H1 (cell line): ENCODE measurements at places on chromosomes 7 and 10. TPM values are rescaled to one million over a fixed set of nuclear protein-coding genes. Genes with fewer than 3 reads are reported as not detected.

GRCh38 chr7:137976696-137977095, 25.2 kb downstream of the CREB3L2 start:
- no peak for DNase-seq

- no peak for DNase-seq
Observed at GRCh38 chr7:74256491-74257408, 2.6 kb upstream of the RFC2 start.

GRCh38 chr10:1425879-1426278, 311.4 kb downstream of the ADARB2 start:
- DNase-seq = no peak

GRCh38 chr10:454860-455259, 234.6 kb downstream of the DIP2C start:
- no peak for DNase-seq

GRCh38 chr7:65749518-65749917, 123.4 kb upstream of the VKORC1L1 start:
- DNase-seq = no peak

GRCh38 chr10:108783897-108784296, 1139.4 kb downstream of the XPNPEP1 start:
- peak; percentile 5 for DNase-seq

The CYP3A7 gene
- not detected in 2 replicates for total RNA-seq

DNA sequence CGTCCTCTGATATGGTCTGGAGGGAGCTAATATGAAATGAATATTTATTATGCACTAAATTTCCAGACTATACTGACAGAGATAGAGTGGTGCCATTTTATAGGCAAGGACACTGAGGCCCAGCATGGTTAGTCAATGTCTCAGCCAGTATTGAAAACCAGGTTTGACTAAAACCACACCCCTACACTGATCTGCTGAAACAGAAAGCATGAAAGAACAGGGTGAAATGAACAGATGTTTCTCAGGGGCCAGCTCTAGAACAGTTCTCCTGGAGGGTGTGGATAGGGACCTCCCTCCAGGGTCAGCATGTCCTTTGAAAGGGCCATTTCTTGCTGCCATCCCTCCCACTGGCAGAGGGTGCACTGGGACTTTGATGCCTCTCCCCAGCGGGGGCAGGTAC, 700.5 kb downstream of the GRID1 start:
- no peak for DNase-seq

DNA sequence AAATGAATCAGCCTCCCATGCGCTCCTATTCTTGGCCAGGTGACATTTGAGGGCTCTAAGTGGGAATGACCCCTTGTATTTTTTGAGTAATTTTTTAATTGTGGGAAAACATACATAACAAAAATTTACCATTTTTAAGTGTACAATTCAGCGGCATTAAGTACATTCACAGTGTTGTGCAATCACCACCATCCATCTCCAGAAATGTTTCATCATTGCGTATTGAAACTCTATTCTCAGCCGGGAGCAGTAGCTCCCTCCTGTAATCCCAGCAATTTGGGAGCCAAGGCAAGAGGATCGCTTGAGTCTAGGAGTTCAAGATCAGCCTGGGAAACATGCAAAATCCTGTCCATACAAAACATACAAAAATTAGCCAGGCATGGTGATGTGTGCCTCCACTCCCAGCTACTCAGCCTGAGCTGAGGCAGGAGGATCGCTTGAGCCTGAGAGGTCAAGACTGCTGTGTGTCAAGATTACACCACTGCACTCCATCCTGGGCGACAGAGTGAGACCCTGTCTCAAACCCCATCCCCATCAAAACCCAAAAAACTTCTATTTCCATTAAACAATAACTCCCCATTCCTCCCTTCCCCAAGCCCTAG, 2.5 kb downstream of the ANTXRL start:
- no peak for DNase-seq

DNA sequence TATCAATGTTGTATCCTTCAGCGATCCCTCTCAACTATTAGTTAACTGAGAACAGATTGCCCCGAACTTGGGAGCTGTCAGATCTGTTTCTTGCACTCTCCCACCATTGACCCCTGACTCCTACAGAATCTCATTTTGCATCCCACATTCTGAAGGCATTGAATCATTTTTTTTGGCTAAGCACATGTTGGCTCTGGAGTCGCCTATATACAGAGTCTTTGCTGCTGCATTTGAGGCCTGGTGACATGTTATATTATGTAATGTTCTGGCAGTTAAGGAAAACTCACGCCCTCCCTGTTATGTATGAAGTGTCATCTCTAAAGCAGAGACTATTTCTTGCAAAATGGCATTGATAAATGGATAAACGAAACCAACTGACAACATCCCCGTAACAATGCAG, 159.2 kb upstream of the ITGB1 start:
- DNase-seq = no peak

- no peak for DNase-seq
Observed at GRCh38 chr10:48940958-48941357, 1.3 kb upstream of the LRRC18 start.

DNA sequence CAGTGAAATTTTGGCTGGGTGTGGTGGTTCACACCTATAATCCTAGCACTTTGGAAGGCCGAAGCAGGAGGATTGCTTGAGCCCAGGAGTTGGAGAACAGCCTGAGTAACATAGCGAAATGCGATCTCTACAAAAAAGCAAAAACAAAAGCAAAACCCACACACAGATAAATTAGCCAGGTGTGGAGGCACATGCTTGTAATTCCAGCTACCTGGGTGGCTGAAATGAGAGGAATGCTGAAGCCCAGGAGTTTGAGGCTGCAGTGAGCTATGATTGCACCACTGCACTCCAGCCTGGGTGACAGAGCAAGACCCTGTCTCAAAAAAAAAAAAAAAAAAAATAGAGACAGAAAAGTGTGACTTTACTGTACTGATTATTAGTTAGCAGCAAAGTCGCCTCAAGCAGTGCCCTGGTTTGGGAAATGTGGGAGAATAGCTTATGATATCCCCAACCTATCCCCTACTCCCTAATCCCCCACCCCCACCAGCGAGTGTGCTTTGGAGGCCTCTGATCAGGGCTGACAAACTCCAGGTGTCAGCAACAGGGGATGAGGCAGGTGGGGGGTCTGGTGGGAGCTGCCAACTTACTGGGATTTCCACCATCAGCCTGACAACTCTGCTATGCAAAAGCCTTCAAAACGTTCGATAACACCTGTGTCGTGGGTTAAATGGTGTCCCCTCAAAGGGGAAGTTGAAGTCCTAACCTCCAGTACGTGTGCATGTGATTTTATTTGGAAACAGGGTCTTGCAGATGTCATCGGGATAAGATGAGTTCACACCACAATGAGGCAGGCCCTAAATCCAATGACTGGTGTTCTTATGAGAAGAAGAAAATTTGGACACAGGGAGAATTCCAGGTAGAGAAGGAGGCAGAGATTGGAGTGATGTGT, 124.7 kb upstream of the SDK1 start:
- no peak for DNase-seq
